ENCODE measurements at places on chromosomes 13 and 19.

GRCh38 chr19:38005224-38005614, 98.2 kb downstream of the SIPA1L3 start:
- no peak for DNase-seq

DNA sequence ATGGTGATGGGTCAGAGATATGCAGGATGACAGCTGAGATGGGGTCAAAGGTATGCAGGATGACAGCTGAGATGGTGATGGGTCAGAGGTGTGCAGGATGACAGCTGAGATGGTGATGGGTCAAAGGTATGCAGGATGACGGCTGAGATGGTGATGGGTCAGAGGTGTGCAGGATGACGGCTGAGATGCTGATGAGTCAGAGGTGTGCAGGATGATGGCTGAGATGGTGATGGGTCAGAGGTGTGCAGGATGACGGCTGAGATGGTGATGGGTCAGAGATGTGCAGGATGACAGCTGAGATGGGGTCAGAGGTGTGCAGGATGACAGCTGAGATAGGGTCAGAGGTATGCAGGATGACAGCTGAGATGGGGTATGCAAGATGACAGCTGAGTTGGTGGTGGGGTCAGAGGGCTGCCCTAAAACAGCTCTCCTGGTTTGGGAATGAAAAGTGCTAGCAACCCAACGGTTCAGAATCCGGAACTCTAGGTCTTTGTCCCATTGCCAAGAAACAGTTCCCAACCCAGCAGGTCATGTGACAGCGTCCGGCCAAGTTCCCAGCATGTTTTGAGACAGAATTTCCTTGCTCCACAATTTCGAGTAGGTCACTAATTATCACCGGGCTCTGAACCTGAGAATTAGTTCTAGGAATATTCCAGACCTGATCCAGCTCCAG, 3.2 kb downstream of the SELENOW start:
- no peak for DNase-seq

- peak; percentile 39 for DNase-seq
Measured at GRCh38 chr13:35855531-35856019, 275.6 kb downstream of the DCLK1 start.

DNA sequence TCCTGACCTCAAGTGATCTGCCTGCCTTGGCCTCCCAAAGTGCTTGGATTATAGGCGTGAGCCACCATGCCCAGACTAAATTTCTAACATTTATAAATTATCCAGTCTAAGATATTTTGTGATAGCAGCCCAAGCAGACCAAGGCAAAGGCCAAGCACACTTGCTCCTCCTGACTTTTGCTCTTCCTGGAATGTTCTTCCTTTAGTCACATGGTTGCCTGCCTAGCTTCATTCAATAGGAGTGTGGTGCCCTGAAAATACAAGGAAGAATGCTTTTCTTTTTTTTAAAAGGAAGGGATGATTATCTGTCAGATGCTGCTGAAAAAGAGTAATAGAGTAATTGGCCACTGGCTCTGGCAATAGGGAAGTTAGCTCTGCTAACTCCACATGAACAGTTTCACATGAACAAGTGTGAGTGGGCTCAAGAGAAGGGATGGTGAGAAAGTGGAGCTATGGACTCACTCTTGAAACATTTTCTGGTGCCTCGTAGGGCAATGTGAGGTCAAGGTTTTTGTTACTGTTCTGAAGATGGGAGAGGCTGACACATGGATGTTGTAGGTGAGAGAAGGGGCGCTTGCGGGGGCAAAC, 47.1 kb downstream of the USPL1 start:
- no peak for DNase-seq

GRCh38 chr13:24614306-24615080, 65.7 kb upstream of the ATP12A start:
- DNase-seq = no peak

DNA sequence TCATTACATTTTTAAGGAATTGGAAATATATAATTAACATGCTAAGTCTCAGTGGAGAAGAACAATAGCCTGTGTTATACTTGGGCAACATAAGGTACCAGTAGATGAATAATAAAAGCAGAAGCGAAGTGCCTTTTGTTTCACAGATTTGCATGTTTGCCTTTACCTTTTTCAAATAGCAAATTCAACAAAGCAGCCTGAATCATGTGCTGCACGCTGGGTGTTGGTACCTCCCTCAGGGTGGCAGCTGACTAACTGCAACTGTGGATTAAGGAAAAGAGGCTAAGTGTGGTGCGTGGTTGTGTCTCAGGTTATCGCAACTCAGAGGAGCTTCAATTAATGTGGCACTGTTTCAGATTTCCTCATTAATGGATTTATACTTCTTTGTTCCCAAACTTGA, 189.0 kb downstream of the LMO7 start:
- no peak for DNase-seq
